Effector memory CD4-positive, alpha-beta T cell (primary cell): ENCODE measurements at places on chromosomes 4 and X.

- DNase-seq, result no peak
Observed at GRCh38 chr4:4311193-4311592, 21.1 kb downstream of the ZBTB49 start.

GRCh38 chrX:46630141-46630540 is 56.6 kb downstream of the CHST7 start:
- no peak for DNase-seq

DNA sequence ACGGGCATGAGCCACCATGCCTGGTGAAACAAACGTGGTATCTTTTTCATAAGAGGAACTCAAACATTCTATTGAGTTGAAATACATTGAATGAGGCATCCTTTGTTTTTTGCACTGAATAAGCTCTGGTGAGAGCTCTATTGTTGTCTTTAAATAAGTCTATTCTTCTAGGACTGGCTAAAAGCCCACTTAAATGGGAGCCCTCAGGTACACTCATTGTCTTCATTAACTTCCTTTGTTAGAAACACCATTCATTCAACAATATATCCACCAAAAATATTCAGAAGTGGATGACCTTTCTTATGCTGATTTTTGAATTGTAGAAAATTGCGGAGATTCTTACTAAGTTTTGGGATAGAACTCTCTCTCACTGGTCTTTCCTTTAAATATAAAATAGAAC is 568.0 kb downstream of the IL1RAPL1 start:
- DNase-seq, result no peak

GRCh38 chr4:54754394-54754793 is 96.6 kb downstream of the KIT start:
- DNase-seq, result no peak

DNA sequence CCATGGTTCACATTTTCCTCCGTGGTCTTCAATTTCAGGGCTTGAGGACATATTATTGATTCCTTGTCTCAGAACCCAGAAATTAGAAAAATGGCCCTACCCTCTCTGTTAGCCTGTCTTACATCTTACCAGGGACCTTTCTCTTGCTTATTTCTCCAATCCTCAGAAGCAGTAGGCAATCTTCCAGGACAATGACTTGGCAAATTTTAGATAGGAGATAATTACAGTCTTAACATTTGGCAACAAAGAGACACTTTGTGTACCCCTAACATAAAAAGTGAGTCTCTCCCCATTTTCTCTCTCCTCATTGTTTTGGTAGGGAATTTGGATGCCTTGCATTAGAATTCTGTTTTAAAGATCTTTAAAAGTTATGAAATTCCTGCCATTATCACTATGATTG is 778.1 kb upstream of the SLIT2 start:
- DNase-seq, result no peak

- DNase-seq, result no peak
Observed at GRCh38 chr4:78464265-78464664, 87.3 kb upstream of the ANXA3 start.

- DNase-seq, result no peak
Observed at GRCh38 chr4:94345266-94345665, 2.6 kb upstream of the HPGDS start.

DNA sequence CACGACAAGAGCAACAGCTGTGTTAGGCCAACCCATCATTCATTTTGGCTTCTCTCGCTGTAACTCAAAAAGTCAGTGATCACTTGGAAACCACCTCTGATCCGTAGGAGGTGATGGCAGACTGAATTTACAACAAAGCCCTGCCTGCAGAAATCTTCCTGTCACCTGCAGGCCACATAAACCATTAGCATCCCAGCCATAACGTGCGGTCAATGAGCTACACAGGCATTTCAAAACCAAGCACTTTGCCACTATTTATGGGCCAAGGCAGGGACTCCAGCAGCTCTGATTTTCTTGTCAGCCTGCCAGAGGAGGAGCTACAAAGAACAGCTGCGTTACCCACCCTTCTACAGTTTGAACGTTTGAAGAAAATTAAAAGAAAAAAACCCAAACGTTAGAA is 228.1 kb upstream of the PPARGC1A start:
- DNase-seq, result no peak

GRCh38 chrX:108993909-108994308 is 257.5 kb upstream of the IRS4 start:
- DNase-seq, result no peak

GRCh38 chr4:141247430-141247780 is 26.7 kb downstream of the ZNF330 start:
- no peak for DNase-seq

DNA sequence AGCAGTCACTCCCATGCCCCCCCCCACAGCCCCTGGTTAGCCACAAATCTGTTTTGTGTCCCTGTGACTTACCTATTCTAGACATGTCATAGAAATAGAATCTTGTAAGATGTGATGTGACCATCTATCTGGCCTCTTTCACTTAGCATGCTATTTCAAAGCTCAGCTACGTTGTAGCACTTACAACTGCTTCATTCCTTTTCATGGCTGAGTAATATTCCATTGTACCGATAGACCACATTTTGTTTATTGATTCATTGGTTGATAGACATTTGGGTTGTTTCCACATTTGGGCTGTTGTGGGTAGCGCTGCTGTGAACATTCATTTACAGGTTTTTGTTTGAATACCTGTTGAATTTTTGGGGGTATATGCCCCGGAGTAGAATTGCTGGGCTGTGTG is 11.5 kb downstream of the NSG1 start:
- DNase-seq, result no peak

DNA sequence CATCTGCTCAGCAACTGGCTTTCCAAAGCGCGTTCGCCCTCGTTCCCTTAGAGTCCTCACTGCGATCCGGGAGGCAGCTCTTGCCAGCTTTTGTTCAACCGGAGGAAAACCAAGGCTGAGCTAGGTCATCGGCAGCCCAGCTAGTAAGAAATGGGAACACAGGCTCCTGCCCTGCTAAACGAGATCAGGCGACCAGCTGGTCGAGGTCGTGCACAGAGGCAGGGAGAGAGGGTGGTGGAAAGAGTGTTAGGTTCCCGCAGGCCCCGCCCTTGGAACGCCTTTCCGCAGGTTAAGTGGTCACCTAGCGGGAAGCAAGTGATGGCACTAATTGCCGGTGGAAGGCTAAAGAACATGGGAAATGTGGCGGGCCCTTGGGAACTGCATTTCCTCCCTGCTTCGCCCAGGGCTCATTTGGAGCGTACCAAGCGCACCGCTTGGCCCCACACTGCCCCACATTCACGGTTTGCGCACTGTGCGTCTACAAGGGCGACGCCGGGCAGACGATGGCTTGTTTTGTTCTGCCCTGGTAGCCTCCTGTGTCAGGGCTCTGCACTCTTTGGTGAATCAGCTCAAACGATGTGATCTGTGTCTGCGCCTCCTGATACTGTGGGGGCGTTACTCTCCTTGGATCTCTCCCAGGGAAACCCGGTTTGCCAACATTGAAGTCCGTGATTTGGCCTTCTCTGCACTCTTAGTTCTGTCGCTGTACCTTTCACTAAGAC is 7.2 kb upstream of the PRDM8 start:
- no peak for DNase-seq

GRCh38 chr4:164345756-164346155 is 408.2 kb upstream of the SMIM31 start:
- no peak for DNase-seq

- no peak for DNase-seq
Observed at GRCh38 chr4:110610940-110611831, 11.7 kb downstream of the PITX2 start.
